ENCODE measurements at places on chromosomes 1 and 21.

GRCh38 chr1:156128654-156129597, 14.4 kb downstream of the LMNA start:
- DNase-seq = no peak

- no peak for DNase-seq
Observed at GRCh38 chr1:232127190-232127589, 500.6 kb downstream of the DISC1 start.

DNA sequence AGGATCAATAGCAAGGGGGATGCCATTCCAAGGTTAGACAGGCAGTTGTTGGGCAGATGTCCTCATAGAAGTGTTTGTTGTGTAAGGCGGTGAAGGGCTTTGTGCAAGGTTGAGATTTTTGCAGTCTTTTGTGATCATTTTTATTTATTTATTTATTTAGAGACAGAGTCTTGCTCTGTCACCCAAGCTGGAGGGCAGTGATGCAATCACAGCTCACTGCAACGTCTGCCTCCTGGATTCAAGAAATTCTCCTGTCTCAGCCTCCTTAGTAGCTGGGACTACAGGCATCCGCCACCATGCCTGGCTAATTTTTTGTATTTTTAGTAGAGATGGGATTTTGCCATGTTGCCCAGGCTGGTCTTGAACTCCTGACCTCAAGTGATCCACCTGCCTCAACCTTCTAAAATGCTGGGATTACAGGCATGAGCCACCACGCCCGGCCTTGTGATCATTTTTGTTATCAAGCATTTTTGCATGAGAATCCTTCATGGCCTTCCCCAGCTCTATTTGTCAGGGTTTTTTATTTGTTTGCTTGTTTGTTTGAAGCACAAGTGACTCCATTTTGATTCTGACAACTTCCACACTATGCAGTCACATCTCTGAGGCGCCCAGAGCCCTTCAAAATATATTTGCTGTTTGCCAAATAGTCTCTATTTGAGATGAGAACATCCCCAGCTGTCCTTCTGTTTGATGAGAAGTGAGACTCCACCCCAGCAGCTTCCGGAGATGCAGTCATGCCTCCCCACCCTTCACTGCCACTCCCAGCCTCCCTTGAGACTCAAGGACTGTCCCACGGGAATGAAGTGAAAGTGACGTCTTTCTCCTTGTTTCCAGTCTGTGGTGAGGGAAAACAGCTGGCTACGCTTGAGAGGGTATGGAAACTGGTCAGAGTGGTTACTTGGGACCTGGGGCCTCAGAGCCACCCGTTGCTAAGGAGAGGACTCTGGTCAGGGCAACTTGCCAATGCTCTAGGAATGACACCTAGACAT, 38.0 kb downstream of the TMEM50B start:
- DNase-seq = no peak

DNA sequence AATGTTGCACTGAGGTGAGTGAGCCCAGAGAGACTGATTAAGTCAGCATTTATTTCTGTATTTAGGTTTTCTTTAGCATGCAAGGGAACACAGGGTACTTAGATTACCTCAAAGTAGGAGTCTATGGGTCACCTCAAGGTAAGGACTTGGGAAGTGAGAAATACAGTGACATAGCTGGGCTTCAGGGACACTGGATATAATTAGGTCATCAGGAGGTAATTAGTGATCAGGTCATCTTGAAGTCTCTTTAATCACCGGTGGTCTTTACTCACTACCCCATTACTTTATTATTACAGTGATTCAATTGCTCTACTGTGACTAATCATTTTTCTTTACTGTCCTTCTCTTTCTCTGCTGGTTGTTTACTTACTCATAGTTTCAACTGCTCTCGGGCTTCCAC, 59.9 kb upstream of the KCNK1 start:
- DNase-seq = no peak

DNA sequence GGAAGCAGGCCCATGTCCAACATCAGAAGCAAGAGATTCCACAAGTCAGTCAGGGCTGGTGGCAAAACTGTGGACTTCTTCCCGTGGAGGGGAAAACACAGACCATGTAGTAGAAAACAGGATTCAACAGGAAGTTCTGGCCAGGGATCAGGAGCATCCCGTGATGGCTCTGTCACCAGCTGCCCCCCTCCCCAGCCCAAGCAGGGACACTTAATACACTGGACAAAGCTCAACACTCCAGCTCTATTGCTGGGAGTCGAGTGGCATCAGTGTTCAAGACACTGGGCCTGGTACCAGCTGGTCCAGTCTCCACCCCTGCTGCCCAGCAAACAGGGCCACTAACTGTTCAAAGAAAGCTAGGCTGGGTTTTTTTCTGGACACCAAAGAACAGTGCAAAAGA, 3.7 kb downstream of the SLC45A3 start:
- no peak for DNase-seq

DNA sequence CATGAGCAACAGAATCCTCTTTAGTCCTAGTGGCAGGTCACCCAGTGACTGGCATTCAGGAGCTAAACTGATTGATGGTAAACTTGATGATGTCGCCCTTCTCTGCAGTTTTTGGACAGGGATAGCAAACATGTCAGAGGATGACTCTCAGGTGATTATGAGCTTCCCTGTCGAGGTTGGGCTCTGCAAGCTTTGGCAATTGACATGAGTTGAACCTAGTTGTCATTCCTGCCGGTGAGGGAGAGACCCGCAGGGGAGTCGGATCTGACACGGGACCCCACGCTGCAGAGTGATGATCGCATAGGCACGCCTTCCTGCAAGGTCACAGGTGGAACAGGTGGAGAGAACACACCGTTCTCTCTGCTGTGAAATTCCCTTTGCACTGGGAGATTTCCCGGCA, 438.0 kb upstream of the VAMP3 start:
- no peak for DNase-seq

DNA sequence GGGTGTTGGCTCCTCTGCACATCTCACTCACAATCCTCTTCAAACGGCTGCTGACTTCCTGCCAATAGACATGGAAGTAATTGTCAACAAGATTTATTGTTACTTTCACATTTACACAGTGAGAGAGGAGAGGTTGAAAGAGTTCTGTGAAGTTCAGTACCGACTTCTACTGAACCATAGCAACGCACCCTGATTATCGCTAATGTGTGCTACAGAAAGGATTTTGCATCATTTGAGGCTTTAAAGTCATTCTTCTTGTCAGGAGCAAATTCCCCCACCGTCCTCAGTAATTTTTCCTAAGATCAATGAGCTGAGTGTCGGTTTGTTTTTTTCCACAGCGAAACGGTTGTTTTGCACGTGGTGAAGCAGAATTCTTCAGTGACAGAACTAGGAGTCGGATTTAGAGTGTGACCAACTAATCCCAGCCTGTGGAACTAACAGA, 361.0 kb downstream of the ADGRL2 start:
- DNase-seq = no peak

- no peak for DNase-seq
Observed at GRCh38 chr1:171286032-171286705, 27.8 kb upstream of the FMO4 start.

GRCh38 chr21:42209801-42210479, 9.0 kb upstream of the ABCG1 start:
- no peak for DNase-seq

DNA sequence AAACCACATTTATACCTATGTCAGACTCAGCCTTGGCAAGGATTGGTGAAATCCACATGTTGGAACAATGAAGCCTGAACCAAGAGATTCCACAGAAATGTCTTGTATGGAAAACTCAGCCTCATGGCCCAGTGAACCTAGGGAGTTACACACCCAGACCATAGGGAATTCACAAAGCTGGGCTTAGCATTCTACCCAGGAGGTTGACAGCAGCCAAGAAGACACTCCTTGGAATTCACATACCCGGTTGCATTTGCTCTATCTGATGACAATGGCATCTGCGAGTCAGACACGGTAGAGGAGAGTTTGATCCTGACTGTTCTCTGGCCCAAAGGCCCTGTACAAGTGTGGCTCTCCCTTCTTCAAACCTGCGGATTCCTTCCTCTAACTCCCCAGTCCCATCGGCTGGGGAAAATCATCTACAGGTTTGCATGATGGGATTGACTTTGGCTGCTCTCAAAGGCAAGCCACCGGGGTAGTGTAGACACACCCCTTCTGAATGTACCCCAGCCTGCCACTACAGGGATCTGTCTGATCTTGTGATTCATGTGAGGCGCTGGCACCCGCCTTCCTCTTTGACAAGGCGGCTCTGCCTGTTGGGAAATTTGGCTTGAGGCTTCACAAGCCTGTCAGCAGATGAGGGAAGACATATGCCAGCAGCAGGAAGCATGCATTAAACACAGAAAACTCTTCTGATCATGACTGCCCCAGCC, 297.3 kb upstream of the KAZN start:
- DNase-seq = peak; percentile 41

DNA sequence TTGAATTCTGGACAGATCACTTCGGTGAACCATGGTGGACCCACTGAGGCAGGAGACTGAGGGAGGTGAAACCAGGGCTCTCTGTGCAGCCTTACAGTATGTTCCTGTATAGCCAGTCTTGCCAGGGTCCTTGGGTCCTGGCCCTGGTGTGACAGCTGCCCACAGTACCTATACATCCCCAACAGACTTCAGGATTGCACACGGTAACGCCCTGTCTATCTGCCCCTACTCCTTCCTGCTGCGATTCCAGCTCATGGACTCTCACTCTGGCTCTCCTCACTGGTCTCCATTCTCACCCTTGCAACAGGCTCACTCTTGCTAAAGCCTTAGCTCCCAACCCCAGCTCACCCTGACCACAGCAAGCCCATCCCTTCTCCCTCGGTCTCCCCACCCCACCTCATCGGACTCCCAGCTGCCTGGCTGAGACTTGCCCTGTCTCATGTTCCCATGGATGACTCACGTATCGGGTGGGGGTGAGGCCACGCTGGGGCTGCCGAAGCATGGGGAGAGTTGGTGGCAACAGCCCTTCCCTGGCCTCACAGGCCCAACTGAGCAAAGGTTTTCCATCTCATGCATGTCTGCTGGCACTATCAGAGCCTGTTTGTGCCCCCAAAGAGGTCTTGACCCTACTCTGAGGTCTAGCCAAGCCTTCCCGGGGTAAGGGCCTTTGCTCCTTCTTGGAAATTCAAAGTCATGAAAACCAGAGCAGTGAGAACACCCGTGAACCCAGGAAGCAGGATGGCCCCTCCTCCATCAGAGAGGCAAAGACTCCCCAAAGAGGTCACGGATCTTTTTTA, 7.1 kb downstream of the PHLDA3 start:
- no peak for DNase-seq

DNA sequence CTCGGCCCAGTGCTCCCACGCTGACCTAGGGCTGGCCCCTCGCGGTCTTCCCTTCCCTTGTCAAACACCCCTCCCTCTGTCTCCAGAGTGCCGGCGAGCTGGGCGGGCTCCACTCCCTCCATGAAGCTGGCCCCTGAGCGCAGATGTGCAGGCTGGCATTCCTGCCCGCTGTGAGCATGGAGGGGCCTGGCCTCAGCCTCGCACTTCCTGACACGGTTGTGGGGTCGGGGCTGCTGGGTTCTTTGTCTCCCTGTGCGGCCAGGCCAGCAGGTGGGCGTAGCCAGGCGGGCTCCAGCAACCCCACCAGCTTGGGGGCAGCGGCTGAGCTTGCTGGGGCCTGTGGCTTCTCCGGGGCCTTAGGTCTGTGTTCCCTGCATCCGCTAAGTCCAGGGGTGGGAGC, 14.2 kb upstream of the PEX10 start:
- DNase-seq = no peak

DNA sequence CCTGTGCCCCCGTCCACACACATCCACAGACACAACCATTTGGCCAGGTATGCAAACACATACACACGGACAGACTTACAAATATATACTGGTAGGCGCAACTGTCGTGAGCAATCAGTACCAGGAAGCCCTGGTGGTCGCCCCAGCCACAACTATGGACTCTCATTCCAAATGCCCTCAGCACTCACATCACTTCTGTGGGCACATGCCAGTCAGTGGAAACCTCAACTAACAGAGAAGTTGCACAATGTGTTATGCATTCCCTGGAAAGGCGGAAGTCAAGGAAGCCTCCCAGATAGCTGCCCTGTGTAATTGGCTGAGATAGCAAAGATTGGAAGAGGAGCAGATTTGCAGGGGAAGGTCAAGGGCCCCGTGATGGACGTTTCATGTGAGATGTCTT, 1.4 kb upstream of the HEYL start:
- DNase-seq = no peak

Measured in DMS 273 treated with DMSO at 0.1 percent for 48 hours (cell line).